ENCODE measurements at places on chromosomes 12 and 14.
A peak's percentile ranks its signal among the peaks of the same experiment; 100 is the strongest.

DNA sequence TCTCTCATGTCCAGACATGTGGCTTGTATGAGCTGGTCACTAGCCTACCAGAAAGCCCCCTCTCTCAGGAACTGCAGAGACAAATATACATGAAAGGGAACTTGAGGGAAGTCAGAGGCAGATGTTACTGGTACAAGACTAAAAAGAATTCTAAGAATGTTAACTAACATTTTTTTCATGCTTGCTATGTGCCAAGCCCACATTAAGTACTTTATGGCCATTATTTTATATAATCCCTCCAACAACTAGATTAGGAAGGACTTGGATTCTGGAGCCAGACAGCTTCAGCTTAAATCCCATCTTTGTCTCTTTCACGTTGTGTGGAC, 24.6 kb downstream of the TTC9 start:
- no peak for DNase-seq

- peak; percentile 38 for DNase-seq
Measured at GRCh38 chr12:63420206-63420644, 248.1 kb downstream of the DPY19L2 start.

- DNase-seq = no peak
Measured at GRCh38 chr14:32481707-32482106, 152.6 kb downstream of the AKAP6 start.

- peak; percentile 15 for DNase-seq
Measured at GRCh38 chr12:103462675-103463074, 33.1 kb downstream of the C12orf42 start.

DNA sequence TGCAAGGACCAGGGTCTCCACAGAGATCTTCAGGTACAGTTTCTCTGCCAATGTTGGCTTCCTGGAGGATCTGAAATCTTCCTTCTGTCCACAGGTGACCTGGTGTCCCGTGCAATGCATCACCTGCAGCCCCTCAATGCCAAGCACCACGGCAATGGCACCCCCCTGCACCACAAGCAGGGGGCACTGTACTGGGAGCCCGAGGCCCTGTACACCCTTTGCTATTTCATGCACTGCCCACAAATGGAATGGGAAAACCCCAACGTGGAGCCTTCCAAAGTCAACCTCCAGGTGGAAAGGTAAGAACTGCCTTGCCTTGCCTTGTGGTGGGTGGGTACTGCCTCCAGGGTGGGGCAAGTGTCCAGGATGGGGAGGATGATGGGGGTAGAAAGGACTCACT, 141.8 kb upstream of the PWP1 start:
- no peak for DNase-seq

DNA sequence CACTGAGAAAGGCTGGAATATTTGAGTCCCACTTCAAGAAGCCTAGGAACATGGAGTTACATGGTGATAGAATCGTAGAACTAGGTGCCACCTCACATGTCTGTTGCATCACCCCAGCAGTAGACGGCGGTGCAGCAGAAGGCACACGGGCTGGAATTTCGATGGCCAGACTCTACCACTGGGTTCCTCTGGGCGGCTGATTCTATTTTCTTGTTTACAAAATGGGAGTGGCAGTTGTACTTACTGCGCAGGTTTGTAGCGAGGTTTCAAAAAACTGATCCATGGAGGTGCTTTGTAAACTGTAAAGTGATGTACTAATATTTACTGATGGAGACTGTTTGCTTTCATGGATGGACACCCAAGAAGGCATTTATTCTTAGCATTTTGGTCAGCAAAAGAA, 45.7 kb downstream of the WDR20 start:
- DNase-seq = no peak

GRCh38 chr14:71103662-71104484, 196.6 kb downstream of the PCNX1 start:
- DNase-seq = peak; percentile 58

DNA sequence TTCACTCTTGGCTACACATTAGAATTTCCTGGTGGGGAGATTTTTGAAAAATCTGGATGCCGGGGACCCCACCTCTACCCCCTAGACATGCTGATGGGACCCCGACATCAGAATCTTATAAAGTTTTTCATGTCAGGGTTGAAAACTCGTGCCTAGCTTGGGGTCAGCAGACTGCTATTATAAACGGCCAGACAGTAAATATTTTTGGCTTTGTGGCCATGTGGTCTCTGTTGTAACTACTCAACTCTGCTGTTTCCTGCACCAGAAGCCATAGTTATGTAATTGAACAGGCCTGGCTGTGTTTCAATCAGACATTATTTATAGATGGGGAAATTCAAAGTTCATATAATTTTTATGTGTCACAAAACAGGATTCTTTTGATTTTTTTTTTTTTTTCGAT, 41.6 kb downstream of the ACACB start:
- no peak for DNase-seq

DNA sequence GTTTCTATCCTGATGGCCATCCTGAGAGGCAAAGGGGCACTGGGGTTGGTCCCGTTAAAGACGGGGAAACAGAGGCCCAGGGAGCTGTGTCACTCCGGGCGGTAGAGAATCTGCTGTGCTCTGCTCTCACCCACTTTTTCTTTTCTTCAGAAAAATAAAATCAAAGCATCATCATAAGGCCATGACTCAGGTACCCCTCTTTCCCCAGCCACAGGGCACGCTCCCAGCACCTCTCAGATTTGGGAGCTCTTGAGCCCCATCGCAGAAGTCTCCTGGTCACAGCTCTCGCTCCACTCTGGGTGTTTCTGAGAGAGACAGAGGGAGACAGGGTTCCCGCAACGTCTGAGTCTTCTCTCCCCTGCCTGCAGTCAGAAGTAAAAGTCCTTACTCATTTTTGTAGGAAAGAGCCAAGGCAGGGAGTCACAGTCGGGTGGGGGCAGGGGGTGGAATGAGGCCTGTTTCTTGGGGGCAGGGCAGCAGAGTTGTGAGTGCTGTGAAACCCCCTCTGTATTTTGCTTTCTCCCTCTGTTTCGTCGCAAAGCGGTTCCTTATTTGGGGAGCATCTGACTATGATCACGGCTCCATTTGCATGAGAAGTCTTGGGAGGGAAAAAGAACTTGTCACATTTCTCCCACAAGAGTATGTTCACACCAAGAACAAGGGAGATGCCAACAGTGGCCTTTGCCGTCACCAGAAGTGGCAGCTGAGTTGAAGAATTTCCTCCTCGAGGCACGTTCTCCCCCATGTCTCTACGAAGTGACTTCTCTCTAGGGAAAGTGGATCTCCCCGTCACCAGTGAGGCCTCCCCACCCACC, 139.0 kb downstream of the BCL11B start:
- DNase-seq = no peak

- no peak for DNase-seq
Measured at GRCh38 chr12:124788936-124789555, 74.6 kb downstream of the SCARB1 start.

DNA sequence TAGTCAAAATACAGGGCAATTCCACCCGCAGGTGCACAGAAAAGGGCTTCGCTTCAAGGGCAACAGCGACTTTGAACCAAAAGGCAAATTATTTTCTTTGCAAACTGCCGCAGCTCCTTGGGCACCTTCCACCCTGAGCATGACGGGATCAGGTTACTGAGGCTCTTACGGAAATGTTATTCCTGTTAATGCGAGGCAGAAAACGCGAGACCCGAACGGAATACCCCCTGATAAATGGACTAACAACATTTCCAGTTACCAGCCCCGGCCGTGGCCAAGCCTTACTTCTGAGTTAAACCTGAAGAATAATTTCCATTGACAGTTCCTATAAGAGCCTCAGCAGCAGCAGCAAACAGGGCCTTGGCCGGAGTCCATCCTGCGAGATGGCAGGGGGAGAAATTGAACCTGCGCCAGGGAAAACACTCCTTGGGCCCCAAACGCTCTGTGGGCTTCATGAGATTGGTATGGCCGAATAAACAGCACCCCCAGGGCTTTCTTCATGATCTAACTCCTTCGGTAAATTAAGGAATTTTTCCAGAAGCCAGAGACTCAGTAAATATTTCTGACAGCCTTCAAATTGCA, 70.0 kb upstream of the DICER1 start:
- no peak for DNase-seq

DNA sequence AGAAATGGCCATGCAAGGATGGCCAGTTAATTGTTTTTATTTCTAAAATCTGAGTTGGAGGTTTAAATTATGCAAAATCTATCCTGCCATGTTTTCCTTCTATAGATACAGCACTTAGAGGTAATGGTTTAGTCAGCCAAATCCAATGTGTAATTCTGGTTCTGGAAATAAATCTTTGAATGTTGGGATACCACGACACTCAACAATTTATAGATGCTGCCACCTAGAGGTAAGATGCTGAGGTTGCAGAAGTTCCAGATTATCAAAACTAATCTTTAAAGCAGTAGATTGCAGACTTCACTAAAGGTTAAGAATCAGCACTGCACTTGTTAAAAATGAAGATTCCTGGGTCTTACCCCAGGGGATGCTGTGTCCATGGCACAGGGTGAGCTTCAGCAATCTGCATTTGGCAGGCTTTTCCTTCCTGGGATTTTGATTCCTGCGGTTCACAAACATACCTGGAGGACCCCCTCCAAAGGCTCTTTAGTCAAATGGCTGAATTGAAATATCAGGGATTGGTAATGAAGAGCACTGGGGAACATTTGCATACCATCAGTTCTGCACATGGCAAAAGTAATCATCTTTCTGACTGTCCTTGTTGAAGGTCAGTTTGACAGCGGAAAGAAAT, 53.4 kb upstream of the ANO4 start:
- DNase-seq = no peak

GRCh38 chr14:69666112-69666511, 54.7 kb downstream of the SUSD6 start:
- no peak for DNase-seq

GRCh38 chr12:6839482-6840201, 1.1 kb upstream of the GNB3 start:
- DNase-seq = peak; percentile 76

DNA sequence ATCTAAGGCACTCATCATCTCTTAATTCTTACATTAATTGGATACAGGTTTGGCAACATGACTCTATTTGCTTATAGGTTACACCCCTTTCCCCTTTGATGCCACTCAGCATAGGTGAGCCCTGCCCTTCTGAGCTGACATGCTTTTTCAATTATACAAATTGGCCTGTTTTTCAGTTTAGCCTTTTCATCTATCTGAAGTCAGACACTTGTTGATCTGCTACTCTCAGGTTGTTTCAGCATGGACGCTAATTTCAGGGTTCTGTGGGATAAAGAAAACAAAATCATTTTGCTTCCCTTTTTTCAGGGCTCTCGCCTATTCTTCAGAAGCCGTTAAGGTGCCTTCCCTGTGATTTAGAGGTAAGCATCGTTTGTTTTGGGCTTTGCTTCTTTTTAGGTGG, 55.3 kb downstream of the DACT1 start:
- no peak for DNase-seq

- no peak for DNase-seq
Measured at GRCh38 chr14:94659256-94659655, 47.1 kb downstream of the SERPINA3 start.

DNA sequence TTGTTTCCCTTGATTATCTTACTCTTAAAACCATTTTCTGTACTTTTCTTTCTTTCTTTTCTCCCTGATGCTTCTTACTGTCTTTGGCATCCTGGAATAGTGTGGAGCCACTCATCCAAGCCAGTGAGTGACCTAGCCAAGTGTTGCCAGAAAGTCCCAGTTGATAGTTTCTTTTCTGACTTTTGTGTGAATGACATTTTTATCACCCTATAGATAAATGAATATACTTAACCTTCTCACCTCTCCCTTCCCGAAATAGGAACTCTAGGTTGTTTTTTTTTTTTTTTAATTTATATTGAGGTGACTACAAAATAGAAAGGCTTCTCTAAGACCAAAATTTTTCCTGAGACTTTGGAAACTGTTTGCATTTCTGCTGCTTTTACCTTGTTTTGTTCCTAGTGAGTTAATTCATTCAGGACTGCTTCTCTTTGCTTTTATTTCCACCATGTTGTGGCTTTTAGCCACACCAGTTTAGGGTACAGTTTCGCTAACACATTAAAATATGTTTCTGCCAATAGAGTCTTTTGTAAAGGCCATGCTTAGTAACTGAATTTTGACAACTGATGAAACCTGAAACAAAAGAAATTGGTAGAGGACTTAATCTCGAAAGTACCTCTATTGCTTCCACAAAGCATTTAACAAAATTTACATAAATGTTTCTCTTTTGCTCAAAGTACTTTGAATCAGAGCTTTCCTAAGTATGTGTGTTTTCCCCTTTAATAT, 194.6 kb downstream of the ERC1 start:
- DNase-seq = peak; percentile 64

DNA sequence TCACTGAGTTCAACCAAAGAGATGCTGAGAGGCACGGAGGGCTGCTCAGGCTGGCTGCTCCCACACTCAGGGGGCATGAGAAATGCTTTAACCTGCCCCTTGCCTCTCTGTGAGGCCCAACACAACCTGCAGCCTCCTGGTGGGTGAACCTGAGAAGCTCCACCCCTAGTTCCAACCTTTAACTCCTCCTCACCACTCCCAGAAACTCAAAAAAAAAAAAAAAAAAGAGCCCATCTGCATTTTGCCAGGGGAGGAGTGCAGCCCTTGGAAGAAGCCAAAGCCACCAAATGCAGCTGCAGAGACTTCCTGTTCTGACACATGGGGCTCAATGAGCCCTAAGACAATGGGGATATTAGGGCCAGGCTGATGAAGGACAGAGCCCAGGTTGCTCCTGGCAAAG, 8.9 kb downstream of the KRT4 start:
- DNase-seq = no peak

GRCh38 chr12:118189741-118190191, 53.8 kb downstream of the PEBP1 start:
- no peak for DNase-seq

DNA sequence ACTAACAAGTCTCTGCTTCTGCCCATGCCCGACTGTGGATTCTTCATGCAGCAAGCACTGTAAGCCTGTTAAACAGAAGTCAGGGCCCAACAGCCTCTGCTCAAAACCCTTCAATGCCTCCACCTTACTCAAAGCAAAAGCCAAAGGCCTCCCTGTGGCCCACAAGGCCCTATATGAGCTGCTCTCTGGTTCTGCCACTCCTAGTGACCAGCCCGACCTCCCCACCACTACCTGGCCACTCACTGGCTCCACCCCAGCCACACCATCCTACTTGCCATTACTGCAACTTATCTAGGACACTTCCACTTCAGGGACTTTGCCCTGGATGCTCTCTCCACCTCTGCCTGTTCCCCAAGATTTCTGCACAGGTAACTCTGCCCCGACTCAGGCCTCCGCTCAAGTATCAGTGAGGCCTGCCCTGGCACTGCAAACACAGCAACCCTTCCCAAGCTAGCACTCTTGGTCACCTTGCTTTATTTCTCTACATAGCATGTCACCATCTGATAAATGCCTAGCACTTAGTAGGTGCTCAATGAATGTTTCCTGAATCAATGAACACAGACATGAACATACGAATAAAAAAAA, 88.9 kb downstream of the ITPR2 start:
- no peak for DNase-seq

- no peak for DNase-seq
Measured at GRCh38 chr12:50400104-50400637, 514 bp upstream of the LARP4 start.
